Mammary epithelial cell (primary cell): ENCODE measurements at places on chromosomes 1 and 21.

DNA sequence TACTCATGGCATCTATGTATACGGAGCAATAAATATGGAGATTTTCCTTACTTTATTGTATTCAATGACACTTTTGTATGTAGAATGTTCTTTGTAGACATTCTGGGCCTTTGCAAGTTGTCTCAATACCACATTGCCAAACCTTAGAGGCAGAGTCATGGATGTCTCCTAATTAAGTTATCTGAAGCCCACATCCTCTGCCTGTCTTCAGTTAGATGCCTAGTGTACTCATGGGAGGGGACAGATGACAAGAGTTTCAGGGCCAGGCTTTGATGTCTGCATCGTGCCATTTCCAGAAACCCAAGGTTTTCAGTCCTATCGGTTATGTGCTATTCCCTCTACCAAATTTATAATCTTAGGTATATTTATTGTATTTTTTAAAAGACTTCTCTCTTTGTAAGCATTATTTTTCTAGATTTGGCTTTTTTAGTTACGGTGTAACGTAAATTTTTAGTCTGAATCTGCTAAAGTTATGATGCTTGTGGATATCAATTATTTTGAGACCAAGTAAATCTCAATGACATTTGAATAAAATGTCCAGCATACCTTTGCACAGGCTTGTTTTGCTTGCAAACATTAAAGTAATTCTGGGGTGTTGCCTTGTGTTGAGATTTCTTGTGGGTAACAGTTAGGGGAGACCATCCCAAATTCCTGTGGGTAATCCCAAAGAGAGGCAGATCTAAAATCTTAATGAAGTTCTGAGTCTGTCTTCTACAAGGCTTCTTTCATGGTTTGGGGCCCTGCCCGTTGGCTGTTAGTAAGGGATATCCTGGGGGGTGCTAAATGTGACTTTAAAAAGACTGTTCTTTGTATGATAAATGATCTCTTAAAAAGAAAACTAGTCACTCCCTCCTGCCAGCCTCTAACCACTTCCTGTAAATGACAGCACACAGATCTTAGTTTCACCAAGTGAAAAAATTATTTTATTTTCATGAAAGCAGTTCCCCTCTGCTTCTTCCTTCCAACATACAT is 8.0 kb upstream of the MACF1 start:
- DNase-seq = peak; percentile 76

GRCh38 chr1:2150801-2151200 is 43.8 kb downstream of the FAAP20 start:
- DNase-seq = no peak

GRCh38 chr1:45793942-45794604 is 9.3 kb upstream of the MAST2 start:
- no peak for DNase-seq

GRCh38 chr1:61169045-61169444 is 86.7 kb downstream of the NFIA start:
- no peak for DNase-seq
